ENCODE measurements at places on chromosomes 1 and 21.

DNA sequence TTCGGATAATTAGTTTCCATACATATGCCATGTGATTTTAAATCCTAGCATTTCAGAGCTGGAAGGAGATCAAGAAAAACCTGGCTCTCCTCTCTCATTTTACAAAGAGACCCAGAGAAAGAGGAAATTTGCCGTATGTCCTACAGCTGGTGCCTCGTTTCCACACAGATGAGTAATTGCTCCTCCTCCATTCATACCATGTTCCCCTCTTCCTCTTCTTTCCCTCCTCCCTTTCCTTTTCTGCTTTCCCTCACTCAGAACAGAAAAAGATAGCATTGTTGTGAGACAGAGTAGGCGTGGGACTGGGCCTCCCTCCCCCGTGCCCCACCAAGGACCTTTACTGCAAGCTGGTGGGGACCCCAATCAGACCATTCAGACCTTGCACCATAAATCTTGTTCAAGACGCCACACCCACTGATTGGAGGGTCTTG is 13.7 kb upstream of the SLC44A3 start:
- DNase-seq: peak; percentile 55

- no peak for DNase-seq
These were observed 579 bp downstream of the SH3BP5L start for GRCh38 chr1:248825136-248825535.

- no peak for DNase-seq
These were observed 22.4 kb downstream of the AADACL4 start for GRCh38 chr1:12666141-12666735.

DNA sequence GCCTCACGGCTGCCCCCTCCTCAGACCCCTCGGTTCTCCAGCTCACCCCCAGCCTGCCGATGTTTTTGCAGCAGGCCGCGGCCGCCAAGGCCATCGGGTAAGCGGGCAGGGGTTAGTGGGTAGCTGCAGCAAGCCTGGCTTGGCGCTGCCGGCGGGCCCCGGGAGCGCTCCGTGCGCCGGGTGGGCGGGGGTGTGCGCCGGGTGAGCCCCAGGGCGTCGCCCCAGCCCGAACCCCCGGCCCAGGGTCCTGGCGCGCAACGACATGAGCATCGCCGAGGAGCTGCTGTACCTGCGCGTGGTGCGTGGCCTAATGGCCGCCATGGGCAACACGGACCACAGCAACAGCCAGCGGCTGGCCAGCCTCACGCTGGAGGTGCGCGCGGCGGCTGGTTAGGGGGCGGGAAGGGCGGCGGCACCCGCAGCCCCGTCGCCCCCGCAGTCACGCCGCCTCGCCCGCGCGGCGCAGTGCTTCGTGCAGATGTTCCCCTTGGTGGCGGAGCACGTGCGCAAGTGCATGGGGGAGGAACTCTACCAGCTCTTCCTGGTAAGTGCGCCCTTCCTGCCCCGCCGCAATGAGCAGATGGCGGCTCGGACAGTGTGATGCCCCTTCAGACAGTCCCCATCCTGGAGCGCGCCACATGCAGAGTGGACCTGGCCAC is 6.5 kb downstream of the RNU5D-1 start:
- no peak for DNase-seq

DNA sequence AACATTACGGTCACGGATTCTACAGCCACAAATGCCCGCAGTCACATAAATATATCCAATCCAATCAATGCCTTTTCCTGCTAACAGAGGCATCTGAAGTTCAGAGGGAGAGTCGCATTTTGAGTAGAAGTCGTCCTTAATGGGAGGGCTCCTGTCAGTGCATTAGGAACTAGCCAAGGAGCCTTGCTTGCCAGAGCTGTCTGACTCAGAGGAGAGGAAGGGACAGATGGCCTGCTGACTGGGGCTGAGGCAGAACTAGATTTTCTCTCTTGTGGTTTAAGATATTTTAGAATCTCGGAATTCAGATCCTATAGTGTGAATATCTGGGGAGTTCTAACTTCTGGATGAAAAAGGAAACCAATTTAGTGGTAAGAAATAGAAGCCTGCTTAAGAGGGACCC is 10.6 kb downstream of the XKR8 start:
- DNase-seq: no peak

DNA sequence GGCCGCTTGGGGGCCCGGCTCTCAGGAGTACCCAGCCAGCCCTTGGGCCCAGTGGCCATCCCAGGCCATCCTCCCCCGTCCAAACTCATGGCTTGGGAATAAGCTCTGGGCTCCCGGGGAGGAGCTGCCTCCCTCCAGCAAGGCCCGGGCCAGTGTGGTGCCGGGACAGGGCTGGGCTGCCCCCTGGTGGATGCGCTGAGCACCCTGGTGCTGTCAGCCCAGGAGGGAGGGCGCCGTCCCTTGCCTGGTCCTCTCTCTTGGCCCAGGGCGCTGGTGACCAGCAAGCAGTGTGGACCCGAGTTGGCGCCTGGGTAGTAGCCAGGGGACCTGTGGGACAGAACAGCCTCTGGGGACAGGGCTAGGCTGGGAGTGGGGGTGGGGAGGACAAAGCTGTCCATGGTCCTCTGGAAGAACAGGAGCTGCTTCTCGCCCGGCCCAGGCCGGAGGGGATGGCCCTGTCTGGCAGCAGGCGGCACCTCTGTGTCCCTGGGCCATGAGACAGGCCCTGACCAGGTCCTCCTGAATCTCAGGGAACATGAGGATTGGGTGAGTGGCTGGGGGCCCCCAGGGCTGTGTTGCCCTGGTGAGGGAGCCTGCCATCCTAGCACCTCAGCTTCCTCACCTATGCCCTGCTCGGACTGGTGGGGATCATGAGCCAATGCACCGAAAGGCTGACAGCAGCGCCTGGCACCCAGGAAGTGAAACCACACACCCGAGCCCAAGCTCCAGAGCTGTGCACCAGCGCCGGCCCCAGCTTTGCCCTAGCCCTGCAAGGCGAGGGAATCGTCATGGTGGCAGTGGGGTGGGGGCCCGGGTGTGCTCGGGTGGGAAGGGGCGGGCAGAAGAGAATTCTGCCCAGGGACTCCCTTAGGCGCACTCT is 9.4 kb downstream of the MORN1 start:
- DNase-seq: peak; percentile 79

GRCh38 chr1:162046921-162047320 is 22.6 kb upstream of the NOS1AP start:
- no peak for DNase-seq

DNA sequence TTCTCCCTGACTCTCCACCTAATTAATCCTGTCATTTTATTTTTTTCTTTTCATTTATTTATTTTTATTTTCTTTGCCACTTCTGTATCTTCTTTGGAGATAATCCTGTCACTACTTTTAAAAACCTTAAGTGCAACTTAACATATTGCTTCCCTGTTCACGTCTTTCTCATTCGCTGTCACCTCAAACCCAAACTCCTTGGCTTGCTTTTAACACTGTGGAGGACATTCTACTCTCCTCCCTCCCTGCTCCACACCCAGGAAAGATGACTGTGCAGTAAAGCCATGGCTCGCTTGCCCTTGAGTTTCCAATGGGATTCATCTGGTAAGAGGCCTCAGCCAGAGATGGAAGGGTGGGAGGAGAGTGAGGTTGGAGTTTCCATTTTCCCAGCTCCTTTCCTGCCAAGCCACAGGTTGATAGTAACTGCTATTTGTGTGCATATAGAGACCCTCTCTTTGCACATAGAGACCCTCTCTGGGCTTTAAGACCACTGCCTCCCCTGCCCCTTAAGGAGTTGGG is 6.4 kb upstream of the BRWD1 start:
- no peak for DNase-seq

GRCh38 chr21:26445440-26445839 is 127.6 kb downstream of the CYYR1 start:
- no peak for DNase-seq

DNA sequence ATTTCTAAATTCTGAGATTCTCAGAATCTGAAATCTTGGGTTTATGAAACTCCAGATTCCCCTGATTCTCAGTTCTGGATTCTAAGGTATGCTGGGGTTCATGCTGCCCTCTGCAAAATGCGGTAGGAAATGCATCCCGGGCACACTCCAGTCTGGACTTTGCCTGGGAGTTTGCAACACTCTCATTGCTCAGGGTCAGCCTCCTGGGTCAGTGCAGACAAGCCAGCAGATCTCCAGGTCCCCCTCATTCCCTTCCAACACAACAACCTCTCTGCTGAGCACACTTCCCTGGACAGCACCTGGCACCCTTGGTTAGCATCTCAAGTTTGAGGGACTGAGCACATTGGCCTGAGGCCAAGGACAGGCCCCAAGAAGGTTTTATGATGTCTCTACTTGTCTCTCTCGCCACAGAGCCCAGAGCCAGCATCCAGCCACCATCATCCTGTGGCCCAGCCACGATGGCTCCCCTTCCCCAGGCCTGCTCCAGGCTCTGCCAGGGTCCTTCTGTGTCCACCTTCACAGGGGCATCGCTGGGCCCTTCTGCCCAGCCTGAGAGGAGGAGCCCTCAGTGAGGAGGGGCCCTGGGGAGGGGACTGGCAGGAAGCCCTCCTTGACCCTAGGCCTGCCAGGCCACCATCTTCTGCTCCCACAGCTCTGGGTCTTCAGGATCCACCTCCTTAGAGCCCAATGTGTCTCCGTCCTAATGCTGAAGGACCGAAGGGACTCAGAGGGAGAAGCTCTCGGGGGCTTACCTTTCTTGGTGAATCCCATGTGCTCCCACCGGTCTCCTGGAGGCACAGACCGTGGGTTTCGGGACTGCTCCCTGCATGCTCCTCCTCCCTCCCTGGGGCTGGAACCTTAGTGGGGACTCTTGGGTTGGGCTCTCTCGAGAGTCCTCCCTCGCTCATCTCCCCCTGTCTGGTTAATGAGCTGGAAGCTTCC is 550.7 kb downstream of the PTPRU start:
- no peak for DNase-seq

DNA sequence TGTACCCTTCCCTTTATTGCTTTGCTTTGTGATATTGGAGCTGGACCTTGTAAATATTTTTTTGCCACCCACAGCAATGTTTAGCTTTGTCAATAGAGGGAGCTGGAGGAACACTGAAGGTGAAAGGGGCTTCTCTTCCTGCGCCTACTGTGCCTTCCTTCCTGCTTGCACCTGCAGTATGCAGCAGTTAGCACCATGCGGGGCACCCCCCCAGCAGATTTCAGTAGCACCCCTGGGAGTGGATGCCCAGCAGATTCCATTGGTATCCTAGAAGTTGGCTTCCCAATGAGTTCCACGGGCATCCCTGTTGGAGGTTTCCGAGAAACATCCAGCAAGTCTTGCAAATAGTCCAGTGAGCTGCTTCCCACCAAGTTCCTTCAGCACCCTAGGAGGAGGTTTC is 25.6 kb downstream of the S100A10 start:
- peak; percentile 32 for DNase-seq

DNA sequence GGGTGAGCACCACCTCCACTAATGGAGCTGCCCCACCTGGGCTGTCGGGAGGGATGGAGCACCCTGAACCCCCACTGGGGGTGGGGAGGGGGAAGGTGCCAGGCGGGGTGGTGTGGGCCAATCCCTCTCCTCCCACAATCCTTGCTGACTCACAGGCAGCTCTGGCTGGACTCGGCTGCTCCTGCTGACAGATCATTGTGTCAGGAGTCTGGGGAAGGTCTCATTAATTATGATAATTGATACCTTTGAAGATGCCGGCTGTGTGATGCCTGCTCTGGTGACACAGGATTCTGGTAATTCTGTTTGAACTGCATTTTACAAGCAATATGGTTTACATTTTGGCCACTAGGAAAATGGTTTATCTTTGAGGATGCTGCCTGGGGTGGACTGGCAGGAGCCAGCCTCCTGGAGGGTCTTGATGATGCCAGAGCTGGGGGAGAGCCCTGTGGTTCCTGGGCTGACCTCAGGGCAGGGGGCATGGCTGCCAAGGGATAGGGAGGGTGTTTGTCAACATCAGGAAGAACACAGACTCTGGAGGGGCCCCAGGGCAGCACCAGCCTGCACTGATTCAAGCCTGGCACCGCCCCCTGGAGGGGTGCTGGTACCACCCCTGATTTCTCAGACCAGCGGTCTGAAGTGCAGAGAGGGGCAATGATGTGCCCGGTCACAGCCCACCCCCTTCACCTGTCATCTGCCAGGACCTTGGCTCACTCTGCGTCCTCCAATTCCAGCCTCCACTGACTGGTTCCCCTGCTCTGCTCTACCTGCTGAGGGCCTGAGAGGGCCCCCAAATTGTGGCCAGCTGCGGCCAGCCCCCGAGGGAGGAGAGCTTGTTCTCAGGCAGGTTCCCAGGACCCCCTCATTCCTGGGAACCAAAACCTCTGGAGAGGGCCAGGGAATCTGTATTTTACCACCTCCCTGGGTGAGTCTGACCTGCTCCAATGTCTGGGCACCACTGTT is 338.8 kb downstream of the MATN1 start:
- DNase-seq: no peak

DNA sequence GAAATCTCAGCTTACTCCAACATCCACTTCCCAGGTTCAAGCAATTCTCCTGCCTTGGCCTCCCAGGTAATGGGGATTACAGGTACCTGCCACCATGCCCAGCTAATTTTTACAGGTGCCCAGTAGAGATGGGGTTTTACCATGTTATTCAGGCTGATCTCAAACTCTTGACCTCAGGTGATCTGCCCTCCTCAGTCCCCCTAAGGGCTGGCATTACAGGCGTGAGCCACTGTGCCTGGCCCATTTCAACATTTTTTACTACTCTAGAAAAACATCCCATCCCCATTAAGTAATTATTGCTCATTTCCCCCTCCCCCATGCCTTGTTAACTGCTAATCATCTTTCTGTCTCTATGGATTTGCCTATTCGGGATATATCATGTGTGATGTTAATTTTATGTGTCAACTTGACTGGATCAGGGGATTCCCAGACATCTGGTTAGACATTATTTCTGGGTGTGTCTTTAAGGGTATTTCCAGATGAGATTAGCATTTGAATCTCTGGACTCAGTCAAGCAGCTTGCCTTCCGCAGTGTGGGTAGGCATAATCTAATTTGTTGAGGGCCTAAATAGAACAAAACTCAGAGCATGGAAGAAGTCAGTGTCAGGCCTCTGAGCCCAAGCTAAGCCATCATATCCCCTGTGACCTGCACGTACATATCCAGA is 33.0 kb upstream of the ZBTB8B start:
- peak; percentile 3 for DNase-seq

DNA sequence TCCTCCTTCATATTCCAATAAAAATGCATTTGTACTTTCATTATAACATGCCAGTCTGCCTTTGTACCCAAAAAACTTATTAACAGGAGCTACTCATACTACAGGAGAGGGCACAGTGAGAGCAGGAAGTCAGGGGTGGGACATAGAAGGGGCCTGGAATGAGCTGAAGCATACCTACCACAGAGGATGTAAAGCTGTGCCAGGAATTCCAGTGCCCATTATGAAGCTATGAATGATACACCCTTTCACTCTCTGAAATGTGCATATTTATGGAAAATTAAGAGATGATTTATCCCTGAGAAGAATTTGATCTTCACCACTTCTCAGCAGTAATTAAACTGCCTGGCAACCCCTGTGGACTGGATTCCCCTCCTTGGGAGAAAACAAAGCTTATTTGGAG is 65.8 kb downstream of the ATP5PO start:
- DNase-seq: no peak

DNA sequence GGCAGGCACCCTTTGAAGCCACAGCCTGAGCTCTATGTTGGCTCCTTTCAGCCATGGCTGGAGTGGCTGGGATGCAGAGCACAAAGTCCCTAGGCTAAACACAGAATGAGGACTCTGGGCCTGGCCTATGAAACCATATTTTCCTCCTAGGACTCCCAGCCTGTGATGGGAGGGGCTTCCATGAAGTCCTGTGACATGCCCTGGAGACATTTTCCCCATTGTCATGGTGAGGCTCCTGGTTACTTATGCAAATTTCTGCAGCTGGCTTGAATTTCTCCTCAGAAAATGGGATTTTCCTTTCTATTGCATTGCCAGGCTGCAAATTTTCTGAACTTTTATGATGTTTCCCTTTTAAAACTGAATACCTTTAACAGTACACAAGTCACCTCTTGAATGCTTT is 61.3 kb downstream of the VCAM1 start:
- no peak for DNase-seq

- DNase-seq: no peak
These were observed 528.1 kb downstream of the KIF26B start for GRCh38 chr1:245682638-245683628.

GRCh38 chr1:48073798-48074530 is 76.8 kb upstream of the TRABD2B start:
- no peak for DNase-seq
